ENCODE measurements at places on chromosomes 7 and 10.

DNA sequence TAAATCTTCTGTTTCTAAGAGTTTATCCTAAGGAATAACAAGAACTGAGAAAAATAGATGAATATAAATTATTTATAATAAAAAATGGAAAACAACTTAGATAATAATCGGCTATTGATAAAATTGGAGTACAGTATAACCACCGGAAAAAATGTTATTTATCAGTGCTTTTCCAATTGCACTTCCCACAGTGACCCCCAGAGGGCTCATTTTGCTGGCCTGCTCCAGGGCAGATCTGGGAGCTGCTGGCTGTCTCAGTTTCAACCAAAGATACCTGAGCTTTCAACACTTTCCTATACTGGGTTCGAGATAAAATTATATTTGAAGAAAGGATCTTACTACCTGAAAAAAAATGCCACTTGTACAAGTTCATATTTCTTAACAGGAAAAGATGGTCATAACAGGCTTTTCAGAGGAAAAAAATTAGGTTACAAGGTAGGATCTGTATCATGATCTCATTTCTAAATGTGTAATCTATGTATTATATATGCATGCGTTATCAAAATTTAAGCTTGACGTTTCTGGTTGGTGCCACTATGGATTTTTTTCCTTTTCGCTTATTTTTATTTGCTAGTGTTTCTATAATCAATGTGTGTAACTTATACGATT, 165.7 kb downstream of the NPSR1 start:
- DNase-seq = peak; percentile 27

- no peak for DNase-seq
Observed at GRCh38 chr10:91856637-91857036, 52.6 kb downstream of the FGFBP3 start.

- no peak for DNase-seq
Observed at GRCh38 chr10:126597211-126597610, 73.3 kb downstream of the C10orf90 start.

DNA sequence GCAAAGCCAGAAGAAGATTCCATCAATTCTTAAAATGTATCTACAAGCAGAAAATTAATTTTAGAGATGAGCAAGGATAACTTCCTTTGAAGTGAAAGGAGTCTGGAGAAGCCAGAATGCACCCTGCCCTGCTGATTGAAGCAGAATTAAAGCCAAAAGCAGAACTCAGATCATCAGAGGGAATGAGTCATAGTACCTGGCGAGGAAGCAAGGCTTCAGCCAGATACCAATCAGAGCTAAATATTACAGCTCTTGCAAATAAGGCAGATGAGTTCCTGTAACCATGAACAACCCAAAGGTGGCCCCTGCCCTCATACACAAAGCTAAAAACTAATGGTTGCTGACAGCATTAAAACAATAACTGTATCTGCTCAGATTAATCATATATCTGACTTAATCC, 10.4 kb downstream of the HTR7 start:
- no peak for DNase-seq

DNA sequence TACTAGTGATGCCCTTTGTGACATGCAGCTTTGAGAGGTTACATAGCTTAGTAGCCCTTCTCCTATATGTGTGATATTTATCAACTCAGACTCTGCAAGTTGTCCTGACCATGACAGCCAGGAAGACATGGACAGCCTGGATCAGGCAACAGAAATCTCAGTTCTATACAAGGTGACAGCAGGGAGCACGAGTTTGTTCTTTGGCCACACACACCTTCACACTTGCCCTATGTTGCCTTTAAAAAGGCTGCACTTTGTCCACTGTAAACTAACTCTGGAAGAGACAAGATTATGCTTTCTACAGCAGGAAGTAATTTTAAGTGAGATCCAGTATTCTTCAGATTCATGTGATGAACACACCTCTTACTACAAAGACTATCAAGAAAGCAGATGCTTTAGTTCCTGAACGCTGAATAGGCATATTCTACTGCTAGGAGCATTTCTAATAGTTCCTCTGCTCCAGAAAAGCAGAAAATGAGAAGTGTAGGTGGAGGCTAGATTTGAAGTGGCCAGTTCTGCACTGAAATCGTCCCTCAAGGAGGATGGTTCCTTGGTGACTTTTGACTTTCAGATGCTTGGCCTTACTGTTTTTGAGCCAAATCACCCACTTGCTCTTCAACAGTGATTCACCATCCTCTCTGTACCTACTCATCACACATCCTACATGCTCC, 239.2 kb downstream of the COBL start:
- no peak for DNase-seq
